DMS53 (cell line): ENCODE measurements at places on chromosomes 13 and 19.

DNA sequence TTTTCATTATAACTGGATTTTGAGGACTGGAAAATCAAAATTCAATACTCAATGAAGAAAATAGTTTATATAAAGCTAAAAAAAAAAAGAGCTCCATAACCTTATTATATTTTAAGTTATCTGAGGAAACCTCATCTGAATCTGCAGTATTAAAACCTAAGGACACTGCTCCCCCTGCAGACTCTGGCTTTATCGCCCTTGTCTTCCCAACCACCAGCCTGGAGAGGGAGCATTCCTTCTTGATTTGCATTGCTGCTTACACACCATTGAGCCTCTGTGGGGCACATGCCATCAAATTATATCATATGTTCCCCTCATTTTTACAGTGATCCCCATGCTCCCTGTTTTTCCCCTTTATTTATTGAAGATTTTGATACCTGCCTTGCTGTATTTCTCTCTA is 871.4 kb upstream of the GPC6 start:
- DNase-seq = peak; percentile 23

DNA sequence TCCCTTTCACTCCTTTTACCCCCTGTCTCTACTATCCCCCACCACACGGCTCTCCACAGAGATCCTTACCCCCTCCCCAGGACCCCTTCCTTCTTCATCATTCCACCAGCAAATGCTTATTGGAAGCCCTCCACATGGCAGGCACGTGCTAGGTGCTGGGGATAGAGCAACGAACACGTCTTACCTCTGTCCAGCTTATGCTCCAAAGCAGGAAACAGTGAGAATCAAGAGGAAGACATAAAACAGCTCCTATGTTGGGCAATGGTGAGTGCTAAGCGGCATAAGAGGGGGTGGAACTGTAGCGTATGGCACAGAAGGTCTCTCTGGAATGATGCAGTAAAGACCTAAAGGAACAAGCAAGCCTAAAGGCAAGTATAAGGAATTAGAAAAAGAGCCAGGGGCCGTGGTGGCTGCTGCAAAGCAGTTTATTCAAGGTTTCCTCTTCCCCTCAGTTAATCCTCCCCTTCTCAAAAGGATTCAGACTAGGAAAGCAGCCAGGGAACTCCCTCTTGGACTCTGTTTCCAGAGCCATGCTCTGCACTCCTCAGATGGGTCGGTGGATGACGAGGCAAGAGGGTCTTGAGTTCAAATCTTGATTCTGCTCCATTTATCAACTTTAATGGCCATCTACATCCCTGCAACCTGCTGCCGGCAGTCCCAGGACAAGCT is 289.4 kb downstream of the FOXO1 start:
- no peak for DNase-seq

DNA sequence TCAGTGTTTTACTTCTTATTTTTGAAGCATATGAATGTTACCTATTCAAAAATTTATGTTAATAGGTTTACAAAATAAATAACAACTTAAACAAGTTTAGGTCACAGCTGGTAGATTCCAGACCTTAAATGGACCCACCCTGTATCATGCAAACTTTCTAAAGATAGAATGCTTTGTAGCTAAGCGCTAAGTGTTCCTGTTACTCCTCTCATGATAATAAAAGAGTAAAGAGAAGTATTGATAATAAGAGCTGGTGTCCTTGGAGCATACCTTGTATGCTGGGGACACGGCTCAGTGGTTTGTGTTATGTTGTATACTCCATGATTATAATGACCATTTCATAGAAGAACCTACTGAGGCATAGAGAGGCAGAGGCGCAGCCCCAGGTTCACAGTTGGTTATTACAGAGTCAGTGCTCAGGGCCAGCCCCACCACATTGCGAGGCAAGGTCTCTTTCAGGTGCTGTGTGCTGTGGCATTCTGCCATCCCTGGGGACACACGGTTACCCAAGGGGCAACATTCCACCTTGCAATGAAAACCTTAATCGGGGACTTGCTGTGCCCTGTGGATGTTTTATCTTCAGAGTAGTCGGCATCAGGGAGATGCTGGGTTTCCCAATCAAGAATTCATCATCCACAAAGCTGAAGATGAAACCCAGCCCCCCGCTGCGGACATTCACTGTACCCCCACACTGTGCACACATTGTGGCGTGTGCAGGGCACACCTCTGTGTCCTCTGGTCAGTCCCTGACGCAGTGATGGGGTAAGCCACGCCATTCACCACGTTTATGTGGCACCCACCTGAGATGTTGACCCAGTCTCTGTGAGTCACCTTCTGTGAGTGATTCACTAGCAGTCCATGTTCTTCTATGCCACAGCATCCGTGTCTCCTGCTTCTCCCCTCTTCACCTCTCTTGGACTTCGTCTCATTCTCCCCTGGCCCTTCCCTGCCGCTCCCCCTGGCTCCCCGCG is 186.7 kb downstream of the COL4A1 start:
- DNase-seq = peak; percentile 10

GRCh38 chr13:110136660-110137585 is 170.0 kb downstream of the COL4A1 start:
- no peak for DNase-seq

- DNase-seq = peak; percentile 32
Measured at GRCh38 chr13:22812793-22813192, 368.0 kb upstream of the SGCG start.

- peak; percentile 98 for DNase-seq
Measured at GRCh38 chr19:18379803-18380747, 5.9 kb upstream of the GDF15 start.

GRCh38 chr19:35915443-35915842 is 7.3 kb upstream of the TYROBP start:
- DNase-seq = no peak

GRCh38 chr19:44557933-44558332 is 28.5 kb upstream of the CEACAM20 start:
- DNase-seq = no peak

DNA sequence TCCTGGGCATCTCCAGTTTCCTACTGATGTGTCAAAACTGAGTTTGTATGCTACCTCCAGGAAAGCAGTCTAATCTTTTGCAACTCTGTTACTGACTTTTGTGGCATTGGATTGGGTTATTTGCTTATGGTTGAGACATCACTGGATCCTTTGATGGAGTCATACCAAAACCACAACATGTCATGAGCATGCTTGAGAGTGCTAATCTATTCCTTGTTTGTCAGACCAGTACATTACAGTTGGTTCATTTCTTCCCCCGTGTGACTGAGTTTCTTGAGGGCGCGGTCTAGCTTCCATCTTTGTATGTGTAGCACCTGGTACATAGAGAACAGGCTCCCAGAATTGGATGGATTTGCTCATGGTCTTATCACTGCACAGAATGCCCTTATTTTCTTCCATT is 43.2 kb downstream of the SUGT1 start:
- DNase-seq = no peak
